Activated naive CD4-positive, alpha-beta T cell treated with anti-CD3 and anti-CD28 coated beads, Interleukin-2, amount 50 U/mL, for 72 hours (primary cell): ENCODE measurements at places on chromosomes 16 and 17.
A peak's percentile ranks its signal among the peaks of the same experiment; 100 is the strongest.

- DNase-seq: peak; percentile 59
These were observed 43.9 kb upstream of the TEX2 start for GRCh38 chr17:64306850-64307463.

DNA sequence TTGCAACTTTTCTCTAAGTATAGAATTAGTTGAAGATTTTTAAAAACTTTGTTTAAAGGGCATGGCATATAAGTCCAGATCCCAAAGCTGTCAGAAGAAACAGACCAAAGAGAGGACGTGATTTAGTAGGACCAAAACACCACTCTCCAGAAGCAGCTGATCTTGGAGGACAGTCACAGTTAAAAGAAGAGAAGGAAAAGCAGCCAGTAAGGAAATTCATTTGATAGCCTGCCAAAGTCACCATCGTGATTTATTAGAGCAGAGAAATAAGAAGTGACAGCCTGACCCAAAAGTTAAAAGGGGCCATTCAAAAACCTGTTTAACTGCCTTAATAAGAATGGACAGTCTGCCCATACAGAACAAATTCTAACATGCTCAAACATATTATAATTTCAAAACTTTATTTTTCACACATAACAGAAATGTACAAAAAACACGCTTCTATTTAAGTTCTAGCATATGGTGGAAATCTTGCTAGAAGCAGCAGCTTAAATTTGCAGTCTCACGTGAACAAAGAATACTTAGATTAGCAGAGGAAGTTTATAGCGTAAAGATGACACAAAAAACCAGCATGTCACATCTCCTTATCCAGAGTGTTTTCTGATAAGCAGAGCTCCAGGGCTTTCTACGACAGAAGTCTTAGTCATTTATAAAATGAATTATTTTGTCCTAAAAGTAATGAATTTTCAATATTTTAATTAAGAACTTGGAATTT lies 37.2 kb downstream of the TXNDC11 start:
- no peak for DNase-seq

DNA sequence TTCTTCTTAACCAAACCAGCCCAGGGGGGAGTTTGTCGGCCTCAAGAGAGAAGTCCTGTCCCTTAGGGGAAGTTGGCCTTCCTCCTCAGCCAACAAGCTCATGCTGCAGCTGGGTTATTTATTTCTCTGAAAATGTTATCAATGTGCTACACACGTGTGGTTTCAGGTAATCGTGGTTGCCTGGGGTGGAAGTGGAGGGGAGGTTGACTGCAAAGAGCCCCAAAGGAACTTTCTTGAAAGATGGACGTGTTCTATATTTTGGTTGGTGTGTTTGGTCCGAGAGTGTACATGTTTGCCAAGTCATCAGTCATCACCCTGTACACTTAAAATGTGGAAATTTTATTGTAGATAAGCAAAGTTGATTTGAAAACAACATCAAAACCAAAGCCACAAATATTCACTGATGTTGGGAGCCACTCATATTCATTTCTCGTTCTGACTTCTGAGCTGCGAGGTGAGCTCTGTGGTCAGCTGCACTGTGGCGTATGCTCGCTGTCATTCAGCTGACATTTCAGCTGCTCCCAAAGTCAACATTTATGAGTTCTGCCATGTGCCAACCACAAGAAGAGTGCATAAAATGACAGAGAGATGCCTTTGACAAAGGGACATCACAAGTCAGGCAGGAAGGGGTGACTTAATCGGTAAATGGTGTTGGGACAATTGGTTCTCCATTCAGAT lies 26.5 kb upstream of the ADGRG1 start:
- peak; percentile 76 for DNase-seq

DNA sequence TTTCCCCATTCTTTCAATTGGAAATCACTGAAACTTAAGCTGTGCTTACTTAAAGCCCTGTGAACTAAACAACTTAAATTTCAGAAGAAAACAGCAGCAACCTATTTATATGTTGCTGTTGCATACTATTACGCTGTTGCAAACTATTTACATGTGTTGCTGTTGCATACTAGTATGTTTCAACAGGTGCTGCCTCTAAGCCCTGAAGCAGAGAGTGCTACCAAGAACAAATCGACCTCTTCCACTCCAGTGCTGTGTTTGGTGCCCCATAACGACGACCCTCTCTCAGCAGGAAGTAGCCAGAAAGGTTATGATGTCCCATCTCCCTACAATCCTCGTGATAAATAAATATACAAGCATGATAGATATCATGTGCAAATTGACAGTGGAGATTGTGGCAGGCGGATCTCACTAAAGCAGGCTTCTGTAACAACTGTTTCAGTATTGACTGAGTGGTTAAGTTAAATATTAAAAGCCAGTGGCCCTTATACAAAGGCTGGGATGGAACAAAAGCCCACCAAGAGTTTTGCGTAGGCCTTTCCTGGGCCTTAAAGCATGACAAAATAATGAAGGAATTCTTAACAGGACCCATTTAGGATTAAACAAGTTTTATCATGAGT lies 5.7 kb upstream of the SCPEP1 start:
- no peak for DNase-seq

DNA sequence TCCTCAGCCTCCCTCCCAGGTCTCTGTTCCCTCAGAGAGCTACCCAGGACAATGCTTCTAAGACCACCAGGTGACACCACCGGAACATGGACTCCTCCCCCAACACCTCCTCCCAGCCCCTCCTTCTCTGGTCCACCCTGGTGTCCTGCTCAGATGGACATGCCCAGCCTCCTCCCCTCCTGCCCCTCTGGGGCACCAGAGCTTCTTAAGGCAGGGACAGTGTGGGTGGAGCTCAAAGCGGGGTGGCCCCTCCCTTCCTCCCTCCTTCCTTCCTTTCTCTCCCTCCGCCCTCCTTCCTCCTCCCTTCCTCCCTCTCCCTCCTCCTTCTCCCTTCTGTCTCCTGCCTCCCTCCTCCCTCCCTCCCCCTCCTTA lies 22.7 kb downstream of the TRPV3 start:
- DNase-seq: no peak

GRCh38 chr17:20922128-20922670 lies 120.6 kb downstream of the USP22 start:
- DNase-seq: no peak

DNA sequence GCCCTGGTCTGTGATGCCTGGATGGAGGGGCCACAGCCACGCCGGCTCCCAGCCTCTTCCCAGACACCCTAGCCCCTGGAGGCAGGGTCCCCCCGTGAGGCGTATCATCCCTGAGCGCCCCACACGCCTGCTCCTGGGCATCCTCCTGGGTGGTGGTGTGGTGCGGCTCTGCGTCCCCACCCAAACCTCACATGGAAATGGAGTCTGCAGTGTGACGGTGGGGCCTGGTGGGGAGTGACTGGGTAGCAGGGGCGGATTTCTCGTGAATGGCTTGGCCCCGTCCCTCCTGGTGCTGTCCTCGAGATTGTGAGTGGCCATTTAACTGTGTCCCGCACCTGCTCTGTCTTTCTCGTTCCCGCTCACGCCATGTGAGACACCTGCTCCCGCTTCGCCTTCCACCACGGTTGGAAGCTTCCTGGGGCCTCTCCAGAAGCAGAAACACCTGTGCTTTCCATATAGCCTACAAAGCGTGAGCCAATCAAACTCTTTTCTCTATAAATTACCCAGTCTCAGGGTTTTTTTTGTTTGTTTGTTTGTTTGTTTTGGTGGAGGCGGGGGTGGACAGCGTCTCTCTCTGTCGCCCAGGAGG lies 5.9 kb upstream of the SSTR5 start:
- no peak for DNase-seq

- no peak for DNase-seq
These were observed 134.0 kb upstream of the IRX6 start for GRCh38 chr16:55189682-55190636.

DNA sequence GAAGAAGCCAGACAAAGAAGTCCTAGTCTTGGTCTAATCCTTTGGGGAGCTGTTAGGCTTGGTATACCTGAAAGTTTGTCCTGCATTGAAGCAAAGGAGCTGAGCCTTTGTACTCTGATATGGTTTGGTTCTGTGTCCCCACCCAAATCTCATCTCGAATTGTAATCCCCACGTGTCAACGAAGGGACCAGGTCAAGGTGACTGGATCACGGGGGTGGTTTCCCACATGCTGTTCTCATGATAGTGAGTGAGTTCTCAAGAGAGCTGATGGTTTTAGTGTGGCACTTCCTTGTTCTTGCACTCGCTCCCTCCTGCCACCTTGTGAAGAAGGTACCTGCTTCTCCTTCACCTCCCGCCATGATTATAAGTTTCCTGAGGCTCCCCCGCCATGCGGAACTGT lies 33.6 kb downstream of the FAM20A start:
- DNase-seq: no peak

- no peak for DNase-seq
These were observed 5.6 kb downstream of the SLC38A8 start for GRCh38 chr16:84036982-84037425.

- DNase-seq: no peak
These were observed 10.6 kb upstream of the MEFV start for GRCh38 chr16:3266873-3267537.

GRCh38 chr16:75011634-75012307 lies 12.9 kb downstream of the ZNRF1 start:
- DNase-seq: peak; percentile 57

DNA sequence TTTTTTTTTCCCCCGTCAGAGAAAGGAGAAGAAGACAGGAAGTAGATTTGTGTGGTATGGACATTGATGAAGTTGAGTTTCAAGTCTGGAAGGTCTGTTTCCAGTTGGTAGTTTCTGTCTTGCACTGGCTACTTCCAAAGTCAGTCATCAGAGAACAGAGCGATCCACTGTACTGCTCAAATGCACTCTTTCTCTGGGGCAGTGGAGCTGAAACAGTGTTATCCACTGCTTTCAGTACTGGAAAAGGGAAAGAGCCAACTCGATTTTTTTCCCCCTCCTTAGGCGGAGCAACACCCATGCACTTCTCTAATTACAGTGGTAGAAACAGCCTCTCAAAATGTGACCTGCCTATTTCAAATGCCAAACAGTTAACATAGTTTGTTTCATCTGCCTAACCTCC lies 7.4 kb downstream of the PRKCA start:
- DNase-seq: no peak

DNA sequence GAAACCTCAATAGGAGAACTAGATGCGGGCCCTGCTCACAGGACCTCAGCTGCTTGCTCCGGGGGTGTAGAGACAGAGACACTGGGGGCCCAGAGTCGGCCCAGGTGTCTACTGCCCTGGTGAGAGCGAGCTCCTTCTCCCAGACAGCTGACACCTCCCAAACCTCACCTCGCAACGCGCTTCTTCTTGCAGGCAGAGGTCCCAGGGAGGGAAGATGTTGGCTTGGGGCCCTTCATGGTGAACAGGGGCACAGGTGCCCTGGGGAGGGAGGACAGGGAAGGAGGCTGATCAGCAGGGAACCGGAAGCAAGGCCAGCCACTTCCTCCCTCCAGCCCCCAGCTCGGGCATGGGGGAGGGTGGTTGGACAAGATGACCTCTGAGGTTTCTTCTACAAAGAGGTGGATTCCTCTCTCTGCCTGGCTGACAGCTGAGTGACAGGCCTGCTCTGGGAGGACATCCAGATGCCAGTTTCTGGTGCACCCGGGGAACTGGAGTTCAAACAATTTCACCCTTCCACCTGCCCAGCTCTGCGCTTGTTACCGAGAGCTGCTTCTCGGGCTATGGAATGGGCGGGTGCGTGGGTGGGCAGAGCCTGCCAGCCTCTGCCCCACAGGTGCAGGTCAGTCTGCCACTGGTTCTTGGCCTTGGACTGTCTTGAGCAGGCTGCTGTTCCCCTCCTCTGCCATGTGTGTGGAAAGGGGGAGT lies 11.7 kb upstream of the GFAP start:
- DNase-seq: peak; percentile 51

- DNase-seq: no peak
These were observed 260.1 kb downstream of the SNX29 start for GRCh38 chr16:12236589-12236988.

DNA sequence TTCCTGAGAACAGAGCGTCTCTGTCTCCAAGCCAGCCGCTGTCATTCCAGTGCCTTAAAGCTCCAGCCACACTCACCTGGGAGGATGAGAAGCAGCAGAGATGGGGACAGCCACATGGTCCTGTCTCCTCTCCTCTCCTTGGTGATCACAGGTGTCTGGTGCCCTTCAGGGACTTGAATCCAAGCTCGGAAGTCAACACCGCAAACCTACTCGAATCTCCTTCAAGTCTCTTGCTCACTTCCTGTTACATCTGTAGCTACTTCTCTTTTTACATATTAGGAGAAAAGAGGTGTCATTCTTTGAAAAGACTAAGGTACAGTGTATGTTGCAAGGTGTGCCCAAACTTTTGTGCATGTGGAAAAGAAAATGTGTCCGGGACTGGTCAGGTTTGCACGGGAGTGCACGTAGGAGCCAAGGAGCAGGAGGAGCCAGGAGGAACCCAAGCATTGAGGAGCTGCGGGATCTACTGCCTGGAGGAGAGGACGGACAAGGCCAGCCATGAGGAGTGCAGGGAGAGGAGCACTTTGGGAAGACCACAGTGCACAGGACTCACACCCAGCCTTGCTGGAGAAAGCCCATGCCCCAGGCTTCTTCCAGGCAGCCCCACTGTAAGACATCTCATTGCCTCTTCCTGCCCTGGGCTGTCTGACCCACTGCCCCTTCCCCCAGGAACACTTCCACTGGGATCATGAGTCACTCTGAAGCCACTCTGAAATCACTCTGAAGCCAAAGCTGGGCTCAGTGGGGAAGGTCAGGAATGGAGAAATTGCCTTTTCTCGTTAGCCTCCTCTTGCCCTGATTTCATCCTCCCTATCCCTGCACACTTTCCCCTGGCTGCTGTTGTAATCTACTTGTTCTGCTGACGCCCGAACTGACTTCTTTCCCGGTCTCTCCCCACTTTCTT lies at the start of gene CD300LD:
Gene CD300LD (minus strand): TSS at position 197 of the 904 bp plus-strand sequence. CDS start 81 bp downstream, at position 116.
- DNase-seq: no peak

- DNase-seq: no peak
These were observed 203.0 kb upstream of the DYNLRB2 start for GRCh38 chr16:80337786-80338185.

GRCh38 chr17:28935744-28936460 lies 15.4 kb downstream of the PHF12 start:
- DNase-seq: no peak

GRCh38 chr16:10922328-10923145 lies 19.7 kb downstream of the DEXI start:
- no peak for DNase-seq

DNA sequence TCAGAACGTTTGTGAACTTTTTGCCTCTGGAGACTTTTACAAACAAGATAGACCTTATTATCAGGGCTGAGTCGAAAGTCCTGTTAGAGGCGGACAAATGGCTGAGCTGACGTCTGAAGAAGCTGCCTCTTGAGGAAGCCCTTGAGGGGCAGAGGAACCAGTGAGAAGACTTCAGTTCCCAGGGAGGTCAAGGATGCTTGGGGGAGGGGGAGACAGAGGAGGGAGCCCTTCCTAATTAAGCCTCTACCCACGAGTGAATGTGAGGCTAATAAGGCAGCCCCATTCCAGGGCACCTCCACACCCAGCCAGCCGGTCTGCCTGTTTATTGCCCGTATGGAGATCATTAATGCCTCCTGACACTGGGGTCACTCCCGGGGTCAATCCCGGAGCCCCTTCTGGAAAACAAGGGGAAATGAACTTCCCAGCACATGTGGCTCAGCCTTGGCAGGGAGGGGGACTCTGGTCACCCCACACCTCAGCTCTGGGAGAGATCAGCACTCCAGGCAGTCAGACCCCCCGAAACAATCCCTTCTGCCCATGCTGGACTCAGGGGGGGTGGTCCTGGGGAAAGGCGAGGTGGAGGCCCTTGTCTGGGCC lies 9.2 kb upstream of the TBX4 start:
- no peak for DNase-seq
